Stimulated activated CD4-positive, alpha-beta T cell treated with anti-CD3 and anti-CD28 coated beads, Interleukin-1b, Interleukin-23, amount 100 ng/mL, for 48 hours (primary cell): ENCODE measurements at places on chromosomes 7 and 10.

- DNase-seq, result no peak
Observed at GRCh38 chr7:139899328-139899955, 70.4 kb downstream of the TBXAS1 start.

GRCh38 chr10:122277526-122278136, 6.5 kb downstream of the BTBD16 start:
- DNase-seq, result no peak

DNA sequence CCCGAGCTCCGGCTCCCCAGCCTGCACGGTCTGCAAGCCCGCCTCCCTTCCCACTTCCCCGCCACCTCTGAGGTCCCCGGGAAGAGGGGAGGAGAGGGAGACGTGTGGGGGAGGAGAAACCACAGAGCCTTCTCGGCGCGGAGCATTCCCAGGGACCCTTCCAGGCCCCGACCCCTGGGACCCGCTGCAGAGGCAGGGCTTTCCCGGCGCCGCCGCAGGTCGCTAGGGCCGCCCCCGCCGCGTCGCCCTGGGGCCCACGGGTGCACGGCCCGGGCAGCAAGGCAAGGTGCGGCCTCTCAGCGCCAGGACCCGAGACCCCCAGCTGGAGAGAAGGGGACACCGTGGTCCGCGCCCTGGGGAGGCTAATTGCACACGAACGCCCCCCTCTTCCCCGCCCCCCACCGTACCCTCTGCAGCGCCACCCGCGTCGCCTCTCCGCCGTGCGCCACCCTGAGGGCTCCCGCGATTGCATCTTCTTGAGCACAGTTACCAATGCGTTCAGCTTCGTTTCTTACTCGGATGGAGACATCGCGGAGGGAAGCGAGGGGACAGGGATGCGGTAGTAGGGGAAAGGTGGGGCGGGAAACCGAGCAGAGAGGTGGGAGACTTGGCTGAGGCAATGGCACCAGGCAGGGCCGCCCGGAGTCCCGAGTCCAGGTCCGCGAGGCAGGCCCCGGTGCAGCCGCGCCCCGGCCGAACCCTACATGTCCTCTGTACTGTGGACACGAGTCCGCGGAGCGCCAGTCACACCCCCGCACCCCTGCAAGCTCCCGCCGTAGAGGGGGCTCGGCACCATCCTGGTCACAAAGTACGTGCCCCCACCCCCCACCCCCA, 28.9 kb downstream of the SKIDA1 start:
- DNase-seq, result peak; percentile 35

- no peak for DNase-seq
Observed at GRCh38 chr10:6473901-6474370, 106.1 kb downstream of the PRKCQ start.

- DNase-seq, result no peak
Observed at GRCh38 chr7:6360841-6361240, 86.9 kb downstream of the DAGLB start.

- DNase-seq, result peak; percentile 36
Observed at GRCh38 chr10:124417895-124418725, 613 bp downstream of the OAT start.
